Activated T-helper 9 cell treated with anti-CD3 and anti-CD28 coated beads, Interleukin-2, amount 50 U/mL, for 16 hours (primary cell): ENCODE measurements at places on chromosomes 4 and X.

GRCh38 chrX:2696698-2697215, 5.7 kb downstream of the CD99 start:
- no peak for DNase-seq

- no peak for DNase-seq
These were observed 22.4 kb upstream of the SULT1B1 start for GRCh38 chr4:69782651-69783310.

DNA sequence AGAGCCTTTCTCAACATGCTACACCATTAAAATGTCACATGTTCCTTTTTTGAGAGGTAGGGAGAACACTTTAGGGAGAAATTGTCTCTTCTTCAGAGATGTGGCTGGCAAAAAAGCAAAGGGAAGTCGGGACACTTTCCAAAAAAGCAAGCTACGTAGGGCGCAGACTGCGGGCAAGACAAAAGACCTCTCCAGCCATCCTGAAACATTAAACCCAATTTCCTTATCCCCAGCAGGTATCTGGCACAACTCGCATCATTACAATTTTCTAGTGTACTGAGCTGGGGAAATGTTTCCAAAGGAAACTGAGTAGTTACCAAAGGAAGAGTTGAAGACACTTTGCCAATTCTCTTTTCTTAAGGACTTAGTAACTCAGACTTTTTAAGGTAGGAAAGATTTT, 116.0 kb downstream of the PACRGL start:
- DNase-seq, result no peak

GRCh38 chrX:108029928-108030711, 14.7 kb upstream of the VSIG1 start:
- no peak for DNase-seq

DNA sequence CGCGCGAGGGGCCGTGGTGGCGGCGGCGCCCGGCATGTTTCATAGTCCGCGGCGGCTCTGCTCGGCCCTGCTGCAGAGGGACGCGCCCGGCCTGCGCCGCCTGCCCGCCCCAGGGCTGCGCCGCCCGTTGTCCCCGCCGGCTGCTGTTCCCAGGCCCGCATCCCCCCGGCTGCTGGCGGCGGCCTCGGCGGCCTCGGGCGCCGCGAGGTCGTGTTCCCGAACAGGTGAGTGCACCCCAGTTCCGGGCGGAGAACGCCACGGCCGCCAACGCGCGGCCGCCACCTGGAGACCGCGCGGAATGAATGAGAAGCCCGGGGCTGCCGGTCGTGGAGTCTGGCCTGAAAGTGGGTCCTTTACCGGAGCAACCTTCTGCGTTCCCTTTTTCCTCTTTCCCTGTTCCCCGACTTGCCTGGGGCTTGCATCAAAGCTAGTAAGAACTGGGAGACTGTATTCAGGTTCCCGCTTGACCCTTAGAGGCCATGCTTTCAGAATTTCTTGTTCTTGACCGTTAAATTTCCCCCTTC, 429 bp downstream of the NOCT start:
- peak; percentile 33 for DNase-seq

DNA sequence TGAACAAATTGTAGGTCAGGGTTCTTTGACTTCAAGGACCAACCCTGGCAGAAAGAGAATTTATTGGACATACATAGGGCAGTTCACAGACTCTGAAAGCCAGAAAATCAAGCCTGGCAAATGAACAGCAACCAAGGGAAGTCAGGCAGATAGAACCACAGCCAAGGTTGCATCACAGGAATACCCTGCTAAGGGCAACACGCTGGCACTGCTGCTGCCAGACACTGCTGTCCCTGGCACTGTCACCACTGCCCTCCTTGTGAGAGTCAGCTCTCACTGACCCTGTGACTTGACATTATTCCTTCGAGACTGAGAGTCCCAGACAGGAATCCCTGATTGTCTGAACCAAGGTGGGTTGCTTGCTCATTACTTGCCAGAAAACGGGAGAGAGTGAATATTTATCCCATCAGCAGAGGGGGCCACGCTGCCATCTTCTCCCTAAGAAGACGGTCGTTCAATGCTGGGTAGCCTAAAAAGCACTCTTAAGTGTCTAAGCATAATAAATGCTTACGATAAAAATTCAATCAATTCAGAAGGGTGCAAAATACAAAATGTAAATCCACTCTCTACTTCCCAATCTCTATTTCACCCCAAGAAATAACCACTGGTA, 23.2 kb upstream of the PTTG2 start:
- no peak for DNase-seq

DNA sequence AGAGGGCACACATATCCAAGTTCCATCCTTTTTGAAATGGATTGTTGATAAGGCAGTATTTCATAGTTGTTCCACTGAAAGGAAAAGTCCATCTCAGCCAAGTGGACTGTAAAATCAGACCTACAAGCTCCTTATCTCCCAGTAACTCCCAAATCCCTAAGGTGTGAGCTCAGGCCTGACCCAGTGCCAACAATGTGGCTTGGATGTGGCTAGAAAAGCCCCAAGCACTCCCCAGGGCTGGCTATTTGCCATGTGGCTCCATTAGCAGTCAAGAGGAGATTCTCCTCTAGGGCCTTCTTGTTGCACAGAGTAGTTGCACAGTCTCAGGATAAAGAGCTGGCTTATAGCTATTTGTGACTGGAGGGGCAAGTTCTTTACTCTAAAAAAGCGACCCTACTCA, 25.0 kb upstream of the DGKK start:
- DNase-seq, result no peak

GRCh38 chr4:27016551-27016950, 155.9 kb downstream of the STIM2 start:
- DNase-seq, result no peak

- DNase-seq, result no peak
These were observed 425.7 kb downstream of the PABPC4L start for GRCh38 chr4:133775881-133776280.

DNA sequence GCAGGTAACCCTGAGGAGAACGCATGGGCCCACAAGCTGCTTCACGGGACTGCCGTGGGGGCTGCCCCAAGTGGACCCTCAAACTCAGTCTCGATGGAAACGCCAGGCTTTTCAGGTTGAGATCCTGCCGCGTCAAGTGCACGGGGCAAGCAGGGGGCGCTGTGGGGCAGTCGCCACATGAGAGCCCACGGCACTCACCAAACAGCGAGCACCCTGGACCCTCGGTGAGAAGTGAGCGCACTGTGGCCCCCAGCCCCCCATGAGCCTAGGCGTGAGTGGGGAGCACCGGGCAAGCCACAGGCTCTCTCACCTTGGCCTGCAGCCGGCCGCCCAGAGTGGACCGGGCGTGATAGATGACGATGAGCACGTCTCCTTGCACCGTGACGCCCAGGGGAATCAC, 50.9 kb upstream of the CPLX1 start:
- DNase-seq, result no peak

DNA sequence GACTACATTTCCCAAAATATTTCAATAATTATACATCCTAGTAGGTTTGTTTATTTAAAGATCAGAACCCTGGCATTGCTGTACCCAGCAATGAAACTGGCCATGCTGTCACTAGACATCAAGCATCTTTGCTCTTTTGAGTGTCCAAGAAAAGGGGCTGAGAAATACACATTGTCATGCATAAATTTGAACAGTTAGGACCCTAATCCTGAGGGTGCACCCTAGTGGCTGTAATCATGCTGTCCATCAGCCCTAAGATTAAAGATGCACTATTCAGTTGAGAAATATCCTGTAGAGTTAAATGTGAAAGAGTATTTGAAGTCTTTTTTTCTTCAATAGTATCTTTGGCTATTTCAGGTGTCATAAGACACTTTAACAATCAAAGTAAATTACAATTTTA, 108.8 kb downstream of the NFKB1 start:
- DNase-seq, result no peak

- DNase-seq, result no peak
These were observed 593.7 kb upstream of the BOD1L1 start for GRCh38 chr4:14221176-14221575.

- DNase-seq, result no peak
These were observed at the start of gene PPP3CA for GRCh38 chr4:101347267-101347556. PPP3CA (minus strand) TSS chr4:101347526.

DNA sequence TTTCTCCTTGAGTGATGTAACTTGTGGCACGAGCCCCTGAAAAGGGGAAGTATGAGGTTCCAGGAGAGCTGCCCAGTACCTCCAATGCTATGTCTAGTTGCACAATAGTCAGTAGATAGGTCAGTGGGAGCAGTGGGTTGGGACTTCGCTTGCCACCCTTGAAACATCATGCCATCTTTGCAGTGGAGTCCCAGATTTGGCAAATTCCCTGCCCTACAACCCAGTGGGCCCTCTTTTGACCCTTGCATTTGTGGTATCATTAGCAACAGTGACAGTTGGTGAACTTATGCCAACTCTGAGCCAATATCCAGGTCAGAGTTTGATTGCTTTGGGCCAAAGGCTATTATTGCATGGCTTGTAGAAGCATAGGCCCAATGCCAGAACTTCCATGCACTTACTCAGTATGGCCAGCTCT, 12.3 kb downstream of the FHL1 start:
- DNase-seq, result no peak

GRCh38 chrX:155334486-155335336, at the start of gene CLIC2:
CLIC2 (minus strand) TSS chrX:155334614; CDS start chrX:155334427, 187 bp downstream.
- DNase-seq, result no peak

- DNase-seq, result no peak
These were observed 12.5 kb upstream of the S100P start for GRCh38 chr4:6681191-6681590.

DNA sequence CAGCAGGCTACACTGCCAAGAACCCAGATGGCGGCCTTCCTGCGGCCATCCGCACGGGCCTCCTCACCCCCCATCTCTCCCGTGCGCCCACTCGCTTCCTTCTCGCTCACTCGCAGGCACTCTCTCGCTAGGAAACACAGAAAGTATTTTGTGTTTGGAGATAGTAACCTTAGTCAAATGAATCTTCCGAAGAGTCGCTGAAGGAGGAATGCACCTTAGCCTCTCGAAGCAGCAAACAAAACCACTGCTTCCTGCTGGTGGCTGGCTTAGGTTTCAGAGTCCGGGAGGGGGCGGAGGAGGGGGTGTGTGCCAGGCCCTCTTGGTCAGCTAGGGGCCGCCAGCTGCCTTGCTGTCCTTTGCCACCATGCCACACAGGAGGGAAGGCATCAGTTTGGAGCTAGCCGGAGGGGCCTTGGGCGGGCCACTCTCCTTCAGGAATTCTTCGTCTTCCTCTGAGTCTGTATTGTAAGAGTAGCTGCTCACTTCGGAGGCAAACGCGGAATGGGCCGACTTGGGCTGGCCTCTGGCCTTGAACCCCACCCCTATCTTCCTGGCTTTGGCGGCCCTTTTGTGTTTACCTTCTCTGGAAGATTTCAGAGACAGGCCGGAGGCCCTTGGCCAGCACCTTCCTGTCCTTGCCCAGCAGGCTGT, 73.2 kb upstream of the UCP1 start:
- DNase-seq, result no peak

- DNase-seq, result no peak
These were observed 522.4 kb upstream of the IGFBP7 start for GRCh38 chr4:57632564-57632963.

DNA sequence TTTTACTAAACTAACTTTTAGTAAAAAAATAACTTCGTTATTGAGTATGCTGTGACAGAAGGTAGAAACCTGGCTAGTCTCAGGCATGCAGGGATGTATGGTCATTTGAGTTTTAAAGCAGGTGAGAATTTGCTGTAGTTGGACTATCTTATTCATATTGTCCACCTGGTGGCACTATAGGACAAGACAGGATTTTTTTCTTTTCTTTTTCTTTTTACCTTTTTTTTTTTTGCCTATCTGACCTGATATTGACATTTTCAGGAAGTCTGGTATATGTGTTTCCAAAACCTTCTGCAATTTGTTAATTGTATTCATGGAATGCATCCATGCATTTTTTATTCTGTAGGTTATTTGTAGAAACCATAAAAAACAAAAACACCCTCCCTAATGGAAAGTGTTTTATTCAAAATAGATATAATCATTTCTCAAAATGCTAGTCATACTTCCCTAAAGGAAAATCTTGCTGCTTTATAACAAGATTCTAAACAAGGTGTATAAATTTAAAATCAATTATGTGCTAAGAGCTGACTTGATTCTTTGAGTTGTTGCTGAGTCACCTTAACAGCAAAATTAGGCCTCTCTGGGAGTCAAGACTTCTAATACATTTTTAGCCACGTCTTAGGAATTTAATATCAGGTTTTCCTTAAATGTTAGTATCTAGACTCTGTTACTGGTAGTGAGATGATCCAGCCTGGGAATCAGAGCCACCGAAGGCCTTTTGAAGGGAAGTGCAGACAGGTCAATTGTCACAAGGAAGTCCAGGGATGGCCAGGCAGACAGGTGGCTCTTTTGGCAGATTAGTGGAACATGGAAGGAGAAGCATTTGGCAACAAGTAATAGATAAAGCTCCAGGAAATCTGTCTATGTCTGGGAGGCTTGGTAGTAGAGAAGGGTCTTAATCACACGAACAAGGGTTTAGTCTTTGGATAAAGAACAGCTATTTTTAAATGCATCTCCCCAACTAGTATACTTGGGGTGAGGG, 201.3 kb upstream of the GNPDA2 start:
- no peak for DNase-seq

- DNase-seq, result no peak
These were observed 57.6 kb downstream of the DOCK11 start for GRCh38 chrX:118553042-118553710.

DNA sequence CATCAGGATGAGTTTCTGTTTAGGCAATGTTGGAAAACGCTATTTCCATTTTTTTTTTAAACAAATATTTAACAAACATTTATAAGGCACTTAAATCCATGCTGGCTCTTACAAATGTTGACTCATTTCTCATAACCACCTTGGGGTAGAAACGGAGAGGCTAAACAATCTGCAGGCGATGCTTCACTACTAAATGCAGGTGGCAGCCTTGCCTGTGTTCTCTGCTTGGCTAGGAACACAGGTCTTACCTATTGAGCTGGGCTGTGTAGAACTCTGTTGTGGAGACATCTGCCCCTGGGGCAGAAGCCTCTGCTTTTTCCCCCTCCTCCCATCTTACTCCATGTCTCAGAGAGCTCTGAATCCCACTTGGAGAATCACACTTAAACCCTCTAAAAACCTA, 1.4 kb upstream of the CXCL1 start:
- DNase-seq, result no peak

- DNase-seq, result no peak
These were observed 22.9 kb upstream of the COX7B2 start for GRCh38 chr4:46931981-46932380.

GRCh38 chr4:80911458-80911857, 119.0 kb upstream of the BMP3 start:
- DNase-seq, result no peak

DNA sequence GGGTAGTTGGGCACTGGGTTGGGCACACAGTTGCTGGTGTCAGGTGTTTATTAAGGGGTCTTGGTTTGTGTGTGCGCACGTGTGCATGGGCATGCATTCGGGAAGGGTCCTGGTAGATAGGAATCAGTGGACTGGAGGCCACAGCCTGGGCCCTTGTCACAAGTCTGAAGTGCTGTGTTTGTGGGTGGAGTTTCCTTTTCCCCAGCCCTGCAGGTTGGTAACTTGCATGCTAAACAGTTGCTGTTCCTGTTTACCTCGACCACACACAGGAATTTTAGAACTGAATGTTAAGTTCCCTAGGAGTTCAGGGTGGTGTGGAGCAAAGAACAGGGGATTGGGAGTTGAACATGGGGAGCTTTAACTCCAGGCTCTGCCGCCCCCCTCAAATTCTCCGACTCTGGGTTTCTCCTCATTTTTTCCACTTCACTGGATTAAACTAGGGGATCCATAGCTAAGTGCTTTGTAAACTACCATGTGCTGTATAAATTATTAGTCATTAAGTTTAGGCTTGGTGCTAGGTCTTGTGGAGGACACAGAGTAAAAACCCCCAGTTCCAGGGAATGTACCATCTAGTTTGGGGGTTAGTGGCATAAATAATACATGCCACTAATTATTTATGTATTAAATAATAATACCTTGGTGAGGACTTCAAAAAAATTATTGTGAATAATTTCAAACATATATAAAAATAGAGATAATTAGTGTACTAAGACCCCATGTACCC, 49.0 kb downstream of the STARD8 start:
- DNase-seq, result no peak
